ENCODE measurements at places on chromosomes 6 and 20. TPM values are rescaled to one million over a fixed set of nuclear protein-coding genes. Genes with fewer than 3 reads are reported as not detected.
A peak's percentile ranks its signal among the peaks of the same experiment; 100 is the strongest.

ERVFRD-1 gene
- total RNA-seq: not detected

DNA sequence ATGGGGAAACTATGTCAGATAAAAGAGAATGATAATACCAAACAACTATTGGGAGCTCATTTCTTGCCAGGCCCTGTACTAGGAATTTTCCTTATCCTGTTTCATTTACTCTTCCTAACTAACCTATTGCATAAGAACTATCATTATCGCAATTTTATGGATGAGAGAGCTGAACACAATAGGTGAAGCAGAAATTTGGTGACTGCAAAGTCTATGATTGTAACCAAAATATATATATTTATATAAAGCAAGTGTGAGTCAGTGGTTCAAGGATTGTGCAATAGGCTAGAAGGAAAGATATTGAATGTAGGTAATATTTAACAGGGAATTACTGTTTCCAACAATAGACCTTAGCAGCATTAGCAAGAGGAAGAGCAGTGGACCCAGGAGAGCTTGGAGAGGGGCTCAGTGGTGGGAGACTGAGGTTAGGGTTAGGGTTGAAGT lies 181.1 kb upstream of the TENT5A start:
- DNase-seq: no peak
- H3K27me3 ChIP-seq: no peaks in the 10 kb centered on the region
- H3K4me3 ChIP-seq: no peak overlapping the region

UBD gene
- not detected for total RNA-seq

GRCh38 chr20:13554076-13554475 lies 84.7 kb downstream of the TASP1 start:
- H3K27ac ChIP-seq: no peak overlapping the region

PNRC1 gene
- 91.4 TPM for total RNA-seq

DNA sequence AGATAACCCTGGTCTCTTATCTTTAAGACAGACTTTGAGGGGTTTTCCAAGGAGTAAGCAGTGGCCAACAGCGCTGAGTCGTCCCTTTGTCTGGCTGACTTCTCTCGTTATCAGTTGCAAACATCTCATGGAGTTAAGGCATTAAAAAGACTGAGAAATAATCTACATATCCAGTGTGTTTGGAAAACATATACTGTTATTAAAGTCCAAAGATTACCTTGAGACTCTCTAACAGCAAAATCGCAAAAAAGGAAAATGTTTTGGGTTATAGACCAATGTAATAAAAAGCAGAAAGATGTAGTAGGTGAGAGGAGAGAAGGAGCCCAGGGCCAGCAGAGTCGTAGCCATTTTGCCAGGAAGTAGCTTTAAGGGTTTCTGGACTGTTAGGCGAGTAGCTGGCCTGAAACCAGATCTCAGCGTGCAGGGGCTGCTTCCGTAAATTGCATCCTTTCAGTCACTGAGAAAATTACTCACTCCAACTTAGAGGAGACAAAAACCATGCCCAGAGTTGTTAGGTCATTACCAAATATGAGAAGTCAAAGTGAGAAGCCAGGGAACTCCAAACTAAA lies 24.6 kb downstream of the MYLK4 start:
- no peaks in the 10 kb centered on the region for H3K36me3 ChIP-seq
- peaks cover 5% of the 10 kb centered on the region for H3K27me3 ChIP-seq
- H3K27ac ChIP-seq: no peak overlapping the region
- no peak for DNase-seq
- H3K4me1 ChIP-seq: peaks cover 7% of the 10 kb centered on the region

ARMC2 gene
- total RNA-seq: 6.9 TPM

DNA sequence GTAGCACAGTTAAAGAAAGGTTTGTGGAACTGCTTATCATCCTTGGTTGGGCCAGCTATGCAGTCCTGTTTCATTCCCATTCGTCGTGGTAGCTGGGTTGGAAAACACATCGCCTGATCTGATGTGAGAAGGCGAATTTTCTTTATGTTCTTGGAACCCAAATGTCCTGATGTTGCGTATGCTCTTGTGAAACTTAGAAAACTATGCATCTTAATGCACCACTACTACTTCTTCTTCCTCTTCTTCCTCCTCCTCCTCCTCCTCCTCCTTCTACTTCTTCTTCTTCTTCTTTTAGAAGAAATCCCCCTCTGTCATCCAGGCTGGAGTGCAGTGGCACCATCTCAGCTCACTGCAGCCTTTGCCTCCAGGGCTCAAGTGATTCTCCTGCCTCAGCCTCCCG lies 381.6 kb downstream of the UTRN start:
- no peak overlapping the region for H3K27ac ChIP-seq
- no peak overlapping the region for H3K4me3 ChIP-seq
- peaks cover 10% of the 10 kb centered on the region for H3K4me1 ChIP-seq
- no peak for DNase-seq
- H3K36me3 ChIP-seq: no peaks in the 10 kb centered on the region

- no peak for DNase-seq
- H3K27ac ChIP-seq: no peak overlapping the region
- H3K4me1 ChIP-seq: no peaks in the 10 kb centered on the region
- no peak overlapping the region for H3K4me3 ChIP-seq
These were observed 213.1 kb upstream of the SYNDIG1 start for GRCh38 chr20:24256307-24256706.

DNA sequence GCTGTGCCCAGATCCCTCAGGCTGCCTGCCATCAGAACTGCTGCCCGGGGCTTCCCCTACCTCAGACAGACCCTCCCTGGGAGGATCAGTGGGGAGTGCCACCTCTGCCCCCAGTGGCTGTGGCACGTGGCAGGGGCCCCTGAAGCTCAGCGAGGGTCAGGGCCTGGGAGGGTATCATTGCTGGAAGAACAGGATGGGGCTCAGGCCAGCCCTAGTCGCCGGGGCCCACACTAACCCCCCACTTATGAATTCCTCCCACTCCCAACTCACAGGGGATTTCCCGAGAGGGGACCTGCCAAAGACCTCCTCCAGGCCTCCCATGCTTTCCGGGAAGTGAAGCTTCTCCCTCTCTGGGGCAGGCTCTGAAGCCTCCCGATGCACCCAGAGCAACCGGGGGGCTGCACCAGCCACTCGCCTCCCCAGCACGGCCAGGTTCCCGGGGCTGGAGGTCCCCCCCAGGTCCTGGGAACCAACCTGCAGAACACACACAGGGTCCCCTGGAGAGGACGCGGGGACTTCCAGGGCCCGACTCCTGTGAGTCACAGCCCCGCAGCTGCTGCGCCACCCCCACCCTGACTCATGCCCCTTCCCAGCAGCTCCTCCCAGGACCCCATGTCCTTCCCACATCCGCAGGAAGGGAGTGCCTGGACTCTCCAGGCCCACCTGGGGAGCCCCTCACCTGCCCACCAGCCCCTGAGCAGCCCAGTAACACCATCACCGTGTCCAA lies 2.5 kb downstream of the TNFRSF6B start:
- peaks cover 10% of the 10 kb centered on the region for H3K27me3 ChIP-seq
- no peak overlapping the region for H3K27ac ChIP-seq
- no peaks in the 10 kb centered on the region for H3K36me3 ChIP-seq
- H3K4me3 ChIP-seq: no peak overlapping the region

GRCh38 chr6:105509506-105510331 lies 106.8 kb upstream of the PREP start:
- no peaks in the 10 kb centered on the region for H3K4me1 ChIP-seq
- no peaks in the 10 kb centered on the region for H3K36me3 ChIP-seq
- no peak overlapping the region for H3K27ac ChIP-seq
- no peak overlapping the region for H3K4me3 ChIP-seq
- H3K27me3 ChIP-seq: no peaks in the 10 kb centered on the region
- no peak for DNase-seq

DNA sequence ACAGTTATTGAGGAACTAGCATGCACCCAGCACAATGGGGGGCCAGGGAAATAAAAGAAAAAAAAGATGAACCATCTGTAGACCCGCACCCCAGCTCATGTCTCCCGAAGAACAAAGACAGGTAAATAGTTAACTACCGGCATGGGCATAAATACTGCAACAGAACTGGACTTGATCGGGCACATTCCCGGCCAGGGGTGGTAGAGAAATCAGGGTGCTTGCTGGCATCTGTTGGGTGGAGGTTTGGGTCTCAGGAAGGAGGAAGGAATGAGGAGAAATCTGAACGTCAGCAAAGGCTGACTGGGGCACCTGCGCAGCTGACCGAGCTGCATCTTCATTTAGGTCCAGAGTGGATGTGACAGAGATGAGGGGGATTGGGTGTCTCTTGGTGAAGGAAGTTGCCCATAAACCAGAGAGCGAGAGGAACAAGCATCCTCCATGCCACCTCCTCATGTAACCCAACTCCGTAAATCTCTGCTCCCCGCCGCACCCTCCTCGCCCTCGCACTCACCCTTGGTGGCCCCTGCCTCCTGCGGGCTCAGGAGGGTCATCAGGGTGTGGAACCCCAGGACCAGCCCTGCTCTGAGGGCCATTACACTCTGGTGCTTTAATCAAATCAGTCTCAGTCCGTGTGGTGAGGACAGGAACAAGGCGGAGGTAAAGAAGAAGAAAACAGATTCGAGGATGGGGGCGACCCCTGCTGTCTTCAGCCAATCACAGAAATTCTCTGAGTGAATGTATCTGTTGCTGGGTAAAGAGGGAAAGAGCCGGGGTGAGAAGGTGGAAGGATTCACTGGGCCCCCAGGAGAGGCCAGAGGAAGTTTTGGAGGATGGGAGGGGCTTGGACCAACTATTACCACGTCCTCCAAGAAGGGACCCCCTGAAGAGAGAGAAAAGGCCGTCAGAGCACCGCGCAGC lies at the start of gene HLA-DOA:
Gene HLA-DOA (minus strand): TSS at position 648 of the 918 bp plus-strand sequence.
- DNase-seq: no peak
- peak within 1 kb of the TSS; percentile 88 for H3K4me3 ChIP-seq
- H3K27ac ChIP-seq: no peak within 1 kb of the TSS
- H3K36me3 ChIP-seq: no peaks in the 10 kb centered on the region

DNA sequence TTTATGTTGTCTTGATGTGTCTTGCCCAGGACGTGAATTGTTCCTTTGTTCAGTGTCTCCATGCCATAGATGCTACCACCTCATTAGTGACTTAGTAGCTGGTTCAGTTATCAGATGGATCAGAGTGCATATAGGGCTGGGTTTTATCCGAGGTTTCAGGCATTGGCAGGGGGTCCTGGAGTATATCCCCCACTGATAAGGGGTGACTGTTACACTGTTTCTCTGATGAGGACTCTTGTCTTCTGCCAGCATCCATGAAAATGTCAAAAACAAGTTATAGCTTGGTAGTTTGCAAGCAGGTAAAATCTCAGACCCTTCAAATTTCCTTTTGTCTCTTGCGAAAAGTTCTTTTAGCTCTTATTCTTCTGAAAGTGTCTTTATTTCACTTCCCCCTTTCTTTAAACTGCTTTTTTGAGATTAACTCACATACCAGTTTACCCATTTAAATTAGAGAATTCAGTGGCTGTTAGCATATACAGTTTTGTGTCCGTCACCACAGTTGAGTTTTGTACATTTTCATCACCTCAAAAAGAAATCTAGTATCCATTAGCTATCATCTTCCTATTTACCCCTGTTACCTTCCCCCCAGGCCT lies 109.2 kb downstream of the CDYL start:
- peaks cover 20% of the 10 kb centered on the region for H3K4me1 ChIP-seq
- H3K27me3 ChIP-seq: no peaks in the 10 kb centered on the region
- no peak overlapping the region for H3K4me3 ChIP-seq

- peaks cover 9% of the 10 kb centered on the region for H3K36me3 ChIP-seq
- no peak for DNase-seq
- H3K27ac ChIP-seq: no peak overlapping the region
- H3K27me3 ChIP-seq: no peaks in the 10 kb centered on the region
- no peak overlapping the region for H3K4me3 ChIP-seq
- no peaks in the 10 kb centered on the region for H3K4me1 ChIP-seq
These were observed 274.0 kb downstream of the MAFB start for GRCh38 chr20:40414843-40415615.

DNA sequence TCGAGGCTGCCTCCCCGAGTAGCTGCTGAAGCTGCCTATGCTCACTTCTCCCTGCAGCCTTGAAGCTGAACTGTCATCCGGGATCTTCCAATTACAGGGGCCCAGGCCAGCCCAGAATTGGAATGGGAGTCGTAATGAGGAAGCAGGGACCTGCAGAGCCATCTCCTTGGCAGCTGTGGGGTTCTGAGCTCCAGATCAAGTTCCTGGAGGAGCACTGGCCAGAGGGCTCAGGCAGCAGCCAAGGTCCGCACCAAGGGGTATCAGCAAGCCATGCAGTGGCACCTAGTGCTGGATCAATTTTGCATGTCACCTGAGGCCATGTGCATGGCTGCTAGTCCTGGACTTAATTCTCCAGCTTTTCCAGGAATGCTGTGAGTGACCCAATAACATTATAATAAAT lies 163.2 kb upstream of the TSHZ2 start:
- no peaks in the 10 kb centered on the region for H3K4me1 ChIP-seq
- no peak overlapping the region for H3K27ac ChIP-seq
- H3K36me3 ChIP-seq: no peaks in the 10 kb centered on the region
- DNase-seq: no peak

AKAP12 gene
- total RNA-seq: 240 TPM

Measured in glutamatergic neuron (in vitro differentiated cells).